ENCODE measurements at places on chromosomes 16 and 17. TPM values are rescaled to one million over a fixed set of nuclear protein-coding genes. Genes with fewer than 3 reads are reported as not detected.

DNA sequence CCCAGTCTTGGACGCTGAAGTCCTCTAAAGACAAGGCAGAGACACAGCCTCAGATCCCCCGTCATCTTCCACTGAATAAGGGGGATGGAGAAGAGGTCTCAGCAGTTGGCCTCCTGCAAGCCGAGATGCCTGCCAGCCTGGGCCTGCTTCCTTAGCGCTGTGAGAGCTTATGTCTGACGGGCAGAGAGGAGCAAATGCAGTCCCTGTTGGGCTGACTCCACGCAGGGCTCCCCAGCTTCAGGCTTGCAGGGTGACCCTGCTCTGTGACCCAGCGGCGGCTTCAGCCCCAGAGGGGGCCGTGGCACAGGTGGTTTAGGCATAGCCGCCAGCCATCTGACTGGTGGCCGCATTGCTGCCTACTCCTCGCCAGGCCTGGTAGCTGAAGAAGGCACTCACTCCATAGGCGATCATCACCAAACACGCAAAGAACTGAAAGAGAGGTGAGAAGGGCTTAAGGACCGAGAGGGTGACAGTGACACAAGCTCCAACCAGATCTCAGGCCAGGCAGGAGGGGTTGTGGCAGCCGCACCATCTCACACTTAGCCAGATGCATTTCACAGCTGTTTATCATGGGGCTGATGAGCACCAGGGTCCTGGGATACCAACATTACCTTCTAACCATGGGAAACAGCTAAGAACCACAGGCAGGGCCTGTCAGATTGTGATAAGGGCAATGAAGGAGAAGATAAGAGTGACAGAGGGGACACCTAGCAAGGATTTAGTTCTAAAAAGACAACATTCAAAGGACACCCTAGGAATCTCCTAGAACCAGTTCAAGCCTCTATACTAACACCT lies 11.7 kb downstream of the ARL2BP start:
- no peak overlapping the region for H3K27ac ChIP-seq
- peaks cover 7% of the 10 kb centered on the region for H3K36me3 ChIP-seq
- no peaks in the 10 kb centered on the region for H3K27me3 ChIP-seq

DNA sequence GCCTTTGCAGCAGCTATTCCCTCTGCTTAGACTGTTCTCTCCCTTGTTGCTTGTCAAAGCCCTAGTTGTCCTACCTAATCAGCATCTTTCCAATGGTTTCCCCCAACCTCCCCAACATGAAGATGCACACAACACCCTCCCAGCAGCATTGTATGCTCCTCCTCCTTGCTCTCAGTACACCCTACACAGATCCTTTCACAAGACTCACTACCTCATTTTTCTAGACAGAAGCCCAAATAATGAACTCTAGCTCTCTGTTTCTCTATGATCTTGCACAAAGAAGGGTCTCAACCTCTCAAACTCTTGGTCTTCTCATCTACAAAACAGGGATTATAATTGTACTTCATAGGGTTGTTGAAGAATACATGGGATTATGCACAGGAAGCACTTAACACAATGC lies 19.4 kb downstream of the PSME3IP1 start:
- no peaks in the 10 kb centered on the region for H3K4me1 ChIP-seq
- no peak overlapping the region for H3K4me3 ChIP-seq
- H3K36me3 ChIP-seq = peaks cover 6% of the 10 kb centered on the region
- no peak overlapping the region for H3K27ac ChIP-seq

RCVRN gene
- total RNA-seq = not detected

DNA sequence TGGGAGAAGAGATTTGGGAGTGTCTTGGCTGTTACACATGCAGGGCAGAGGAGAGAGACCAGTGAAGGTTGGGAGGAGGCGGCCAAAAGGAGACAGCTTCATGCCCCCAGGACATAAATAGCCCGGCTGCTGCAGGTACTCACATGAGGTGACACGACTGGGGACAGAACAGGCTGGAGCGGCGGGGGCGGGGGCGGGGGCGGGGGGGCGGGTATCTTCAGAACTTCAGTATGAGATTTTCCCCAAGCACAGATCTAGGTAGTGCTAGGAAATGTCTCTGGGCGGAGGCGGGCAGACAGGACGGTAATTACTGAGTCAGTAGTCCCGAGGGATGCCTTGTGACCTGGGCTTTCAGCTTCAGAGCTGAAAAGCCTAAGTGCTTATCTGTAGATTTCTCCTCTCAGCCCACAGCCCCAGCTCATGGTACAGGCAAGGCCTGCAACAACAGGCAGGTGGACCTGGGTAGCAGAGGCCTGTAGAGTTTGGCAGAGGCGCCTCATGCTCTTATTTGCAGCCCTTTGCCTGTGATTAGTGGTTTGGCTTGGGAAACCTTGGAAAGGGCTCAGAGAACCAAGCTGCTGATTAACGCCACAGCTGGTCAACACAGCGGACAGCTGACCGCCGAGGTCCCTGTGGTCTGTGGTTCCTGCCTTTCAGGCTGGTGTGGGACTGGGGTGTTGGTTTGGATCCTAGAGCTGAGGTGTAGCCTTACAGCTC lies 24.5 kb downstream of the UNK start:
- DNase-seq = no peak
- peaks cover 9% of the 10 kb centered on the region for H3K4me1 ChIP-seq
- peaks cover 4% of the 10 kb centered on the region for H3K36me3 ChIP-seq
- H3K4me3 ChIP-seq = no peak overlapping the region
- peak overlapping the region; percentile 4 for H3K27ac ChIP-seq
- H3K27me3 ChIP-seq = no peaks in the 10 kb centered on the region

GRCh38 chr16:47713225-47713595 lies 252.1 kb downstream of the PHKB start:
- no peaks in the 10 kb centered on the region for H3K27me3 ChIP-seq
- H3K36me3 ChIP-seq = no peaks in the 10 kb centered on the region
- H3K4me3 ChIP-seq = no peak overlapping the region
- no peak for DNase-seq

- H3K36me3 ChIP-seq = no peaks in the 10 kb centered on the region
- no peak overlapping the region for H3K4me3 ChIP-seq
- no peak overlapping the region for H3K27ac ChIP-seq
Observed at GRCh38 chr16:1155353-1156054, 2.6 kb downstream of the CACNA1H start.
